ENCODE measurements at places on chromosomes 1 and 21. TPM values are rescaled to one million over a fixed set of nuclear protein-coding genes. Genes with fewer than 3 reads are reported as not detected.

Gene DPYD
- total RNA-seq: 12.4 TPM

Gene ACADM
- total RNA-seq: 71.5 TPM

Gene TMEM79
- 1.7 TPM for total RNA-seq

Gene BEST4
- total RNA-seq: 0.27 TPM

- DNase-seq: no peak
Measured at GRCh38 chr1:224919508-224919907, 10.0 kb upstream of the DNAH14 start.

Gene SLC26A9
- total RNA-seq: not detected

Gene ATP5IF1
- total RNA-seq: 31.5 TPM

Gene OR2G6
- under 0.01 TPM for total RNA-seq

DNA sequence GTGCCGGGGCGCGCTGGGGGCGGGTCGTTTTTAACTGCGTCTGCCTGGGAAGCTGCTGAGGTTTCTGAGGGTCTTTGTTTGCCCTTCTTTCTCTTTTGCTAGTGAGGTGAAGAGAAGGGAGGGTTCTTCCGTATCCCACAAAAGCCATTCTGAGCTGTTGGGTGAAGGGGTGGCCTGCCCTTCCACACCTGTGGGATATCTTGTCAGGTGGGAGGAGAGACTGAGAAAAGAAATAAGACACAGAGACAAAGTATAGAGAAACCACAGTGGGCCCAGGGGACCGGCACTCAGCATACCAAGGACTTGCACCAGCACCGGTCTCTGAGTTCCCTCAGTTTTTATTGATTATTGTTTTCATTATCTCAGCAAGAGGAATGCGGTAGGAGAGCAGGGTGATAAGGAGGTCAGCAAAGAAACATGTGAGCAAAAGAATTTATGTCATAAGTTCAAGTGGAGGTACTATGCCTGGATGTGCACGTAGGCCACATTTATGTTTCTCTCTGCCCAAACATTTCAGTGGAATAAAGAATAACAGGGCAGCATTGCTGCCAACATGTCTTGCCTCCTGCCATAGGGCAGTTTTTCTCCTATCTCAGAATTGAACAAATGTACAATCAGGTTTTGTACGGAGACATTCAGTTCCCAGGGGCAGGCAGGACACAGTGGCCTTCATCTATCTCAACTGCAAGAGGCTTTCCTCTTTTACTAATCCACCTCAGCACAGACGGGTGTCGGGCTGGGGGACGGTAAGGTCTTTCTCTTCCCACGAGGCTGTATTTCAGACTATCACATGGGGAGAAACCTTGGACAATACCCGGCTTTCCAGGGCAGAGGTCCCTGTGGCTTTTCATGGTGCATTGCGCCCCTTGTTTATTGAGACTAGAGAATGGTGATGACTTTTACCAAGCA, 972 bp downstream of the PGBD2 start:
- no peak for DNase-seq

DNA sequence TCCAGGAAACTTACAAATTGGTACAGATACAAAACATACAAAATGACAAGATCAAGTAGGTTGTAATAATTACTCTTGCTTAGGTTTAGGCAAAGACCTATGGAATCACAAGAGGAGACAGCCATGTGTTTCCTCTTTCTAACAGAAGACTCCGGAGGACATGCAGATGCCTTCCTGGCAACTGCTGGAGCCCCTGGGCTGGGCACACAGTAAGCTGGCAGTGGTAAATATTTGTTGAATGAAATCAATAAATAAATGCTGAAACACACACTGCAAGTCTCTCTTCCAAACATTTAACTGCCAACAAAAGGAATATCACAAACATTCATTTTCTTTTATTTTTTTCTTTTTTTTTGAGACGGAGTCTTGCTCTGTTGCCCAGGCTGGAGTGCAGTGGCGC, 149.4 kb downstream of the SLC45A1 start:
- DNase-seq: no peak

GRCh38 chr1:154948079-154948478, 7.8 kb downstream of the PBXIP1 start:
- DNase-seq: no peak

- DNase-seq: no peak
Measured at GRCh38 chr21:38631206-38631605, 132.9 kb upstream of the ERG start.

DNA sequence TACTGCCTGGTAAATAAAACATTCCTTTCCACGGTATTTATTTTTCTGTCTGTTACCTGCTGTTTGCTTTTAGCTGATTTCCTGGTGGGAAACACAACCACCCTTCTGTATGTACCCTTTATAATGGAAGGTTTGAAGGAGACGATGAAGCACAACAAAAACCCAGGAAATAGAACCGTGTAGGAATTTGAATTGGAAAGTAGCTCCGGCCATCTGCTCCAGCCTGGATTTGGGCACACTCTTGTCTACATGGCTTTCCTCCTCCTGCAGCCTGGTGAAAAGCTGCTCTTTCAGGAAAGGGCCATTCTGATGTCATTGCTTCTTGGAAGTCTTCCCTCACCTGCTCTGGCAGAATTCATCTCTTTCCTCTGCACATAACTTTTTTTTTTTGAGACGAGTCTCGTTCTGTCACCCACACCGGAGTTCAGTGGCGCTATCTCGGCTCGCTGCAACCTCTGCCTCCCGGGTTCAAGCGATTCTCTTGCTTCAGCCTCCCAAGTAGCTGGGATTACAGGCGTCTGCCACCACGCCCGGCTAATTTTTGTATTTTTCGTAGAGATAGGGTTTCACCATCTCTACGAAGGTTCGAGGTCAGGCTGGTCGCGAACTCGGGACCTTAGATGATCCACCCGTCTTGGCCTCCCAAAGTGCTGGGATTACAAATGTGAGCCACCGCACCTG, 2.7 kb downstream of the AK4 start:
- DNase-seq: peak; percentile 82

GRCh38 chr1:237687804-237688203, 202.9 kb downstream of the ZP4 start:
- DNase-seq: no peak

Gene FAM110D
- total RNA-seq: 0.64 TPM

Gene ENAH
- total RNA-seq: 78.0 TPM

DNA sequence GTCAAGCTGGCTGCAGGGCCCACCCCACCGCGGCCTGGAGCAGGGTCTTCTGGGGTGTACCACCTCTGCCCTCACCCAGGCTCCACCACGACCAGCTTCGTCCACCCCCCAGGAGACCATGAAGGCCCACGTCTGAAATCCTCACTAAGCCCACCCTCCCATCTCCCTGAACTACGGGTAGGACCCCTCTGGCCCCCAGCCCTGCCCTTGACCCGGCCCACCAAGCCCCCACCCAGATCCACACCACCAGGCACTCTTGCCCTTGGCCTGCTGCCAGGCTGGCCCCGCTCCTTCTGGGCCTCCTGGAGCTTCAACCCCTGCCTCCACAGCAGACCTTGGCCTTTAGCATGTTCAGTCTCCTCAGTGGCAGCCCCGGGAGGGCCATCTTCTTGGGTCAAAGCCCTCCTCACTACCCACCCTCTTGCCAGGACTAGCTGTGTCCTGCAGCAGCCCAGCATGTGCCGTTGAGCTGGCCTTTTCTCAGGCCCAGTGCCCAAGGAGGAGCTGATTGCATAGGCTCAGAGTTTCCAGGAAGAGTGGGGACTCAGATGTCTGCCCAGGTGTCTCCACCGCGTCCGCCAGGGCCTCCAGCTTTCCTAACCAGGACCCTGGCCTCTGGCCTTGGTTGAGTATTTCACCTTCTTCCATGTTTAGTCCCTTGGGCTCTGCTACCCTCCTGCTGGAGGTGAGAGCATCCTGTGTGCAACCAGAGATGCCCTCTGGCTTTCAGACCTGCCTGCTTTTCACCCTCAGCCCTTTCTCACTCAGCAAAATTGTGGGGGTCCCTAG, 17.7 kb upstream of the SAMD11 start:
- no peak for DNase-seq

Gene HAO2
- total RNA-seq: not detected

Gene S100A7
- total RNA-seq: not detected

- peak; percentile 18 for DNase-seq
Measured at GRCh38 chr1:201404722-201405483, 5.8 kb upstream of the LAD1 start.

DNA sequence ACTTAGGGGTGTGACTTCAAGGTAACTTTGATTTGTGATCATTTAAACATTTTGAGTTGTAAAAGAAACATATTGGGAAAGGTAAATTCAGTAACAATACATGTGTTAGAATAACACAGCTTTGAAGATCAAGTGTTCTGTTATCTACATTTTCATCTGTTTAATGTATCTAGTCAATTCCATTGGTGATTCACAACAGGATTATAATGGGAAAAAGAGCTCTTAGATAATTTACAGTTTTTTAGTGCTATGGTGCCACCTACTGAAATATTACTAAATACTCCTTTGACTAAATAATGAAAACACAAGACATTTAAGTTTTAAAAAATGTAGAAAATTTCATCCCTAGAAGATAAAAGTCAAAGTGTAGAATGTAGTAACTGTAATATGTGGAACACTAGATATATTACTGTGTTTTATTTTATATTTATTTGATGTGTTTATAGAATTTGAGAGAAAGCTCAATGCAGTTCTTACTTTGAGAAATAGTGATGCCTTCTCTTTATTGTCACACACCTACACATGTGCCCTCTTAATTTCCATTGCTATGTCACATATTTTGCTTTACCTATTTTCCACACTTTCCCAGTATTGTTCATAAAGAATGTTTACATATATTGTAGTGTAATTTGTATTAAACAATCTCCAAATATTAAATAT, 47.4 kb downstream of the PTPRC start:
- no peak for DNase-seq

DNA sequence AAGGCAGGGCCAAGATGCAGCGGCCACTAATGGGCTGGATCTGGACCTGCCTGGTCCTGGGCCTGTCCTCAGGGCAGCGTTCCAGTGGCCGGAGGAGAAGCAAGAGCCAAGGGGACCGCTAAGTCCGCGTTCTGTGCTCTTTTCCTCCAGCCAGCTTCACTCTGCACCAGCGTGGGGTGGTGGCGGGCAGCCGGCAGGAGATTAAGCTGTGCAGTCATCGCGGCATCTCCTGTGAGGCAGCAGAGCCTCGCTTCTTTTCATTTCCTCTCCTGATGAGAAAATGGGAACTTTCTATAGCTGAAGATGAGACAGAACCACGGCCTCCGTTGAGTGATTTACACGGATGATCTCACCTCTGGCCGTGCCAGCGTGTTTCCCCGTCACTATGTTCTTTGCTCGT, 43.4 kb downstream of the AJAP1 start:
- no peak for DNase-seq

GRCh38 chr1:204777591-204777990, 92.1 kb upstream of the LRRN2 start:
- DNase-seq: no peak

GRCh38 chr1:207500306-207500705, 4.3 kb downstream of the CR1 start:
- no peak for DNase-seq

GRCh38 chr1:201925301-201925567, 21.1 kb downstream of the LMOD1 start:
- no peak for DNase-seq

DNA sequence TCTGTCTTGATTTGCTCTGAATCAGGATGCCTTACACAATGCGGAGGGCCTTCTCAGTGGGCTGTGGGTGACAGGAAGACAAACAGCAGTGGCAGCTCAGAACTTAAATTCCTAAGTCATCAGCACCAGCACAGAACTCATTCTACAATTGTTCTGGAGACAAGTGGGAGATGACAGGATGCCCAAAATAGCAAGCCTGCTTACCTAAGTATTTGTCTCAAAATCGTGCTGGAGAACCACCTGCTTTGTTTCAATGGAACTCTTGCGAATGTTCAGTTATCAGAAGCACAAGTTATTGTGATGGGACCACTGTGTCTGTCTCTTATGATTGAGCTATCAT, 76.1 kb downstream of the VCAM1 start:
- DNase-seq: no peak

DNA sequence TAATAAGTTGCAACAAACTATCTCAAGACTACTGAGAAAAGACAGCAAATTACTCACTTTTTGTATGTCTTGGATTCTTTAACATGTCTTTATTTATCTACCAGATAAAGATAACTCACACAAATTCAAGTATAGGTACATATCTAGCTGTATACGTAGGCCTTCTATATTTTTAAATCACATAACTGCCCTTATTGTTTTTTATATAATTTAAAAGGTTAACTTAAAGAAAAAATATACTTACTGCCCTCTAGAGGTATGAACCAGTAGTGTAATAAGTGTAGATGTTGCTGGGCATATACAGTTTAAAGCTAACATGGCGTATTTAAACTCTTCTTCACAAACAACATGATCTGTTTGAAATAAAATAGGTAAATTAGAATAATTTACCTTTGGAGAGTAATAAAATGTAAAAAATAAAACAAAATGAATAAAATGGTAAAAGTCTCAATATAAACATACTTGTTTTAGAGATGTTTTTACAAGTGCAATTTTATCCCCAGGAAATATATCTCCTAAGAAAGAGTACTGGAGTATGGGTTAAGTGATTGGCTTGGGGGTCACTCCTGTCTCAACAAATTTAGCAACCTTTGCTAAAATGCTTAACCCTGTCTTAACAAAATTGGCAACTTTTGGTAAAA, 235.2 kb downstream of the KCNT2 start:
- no peak for DNase-seq

DNA sequence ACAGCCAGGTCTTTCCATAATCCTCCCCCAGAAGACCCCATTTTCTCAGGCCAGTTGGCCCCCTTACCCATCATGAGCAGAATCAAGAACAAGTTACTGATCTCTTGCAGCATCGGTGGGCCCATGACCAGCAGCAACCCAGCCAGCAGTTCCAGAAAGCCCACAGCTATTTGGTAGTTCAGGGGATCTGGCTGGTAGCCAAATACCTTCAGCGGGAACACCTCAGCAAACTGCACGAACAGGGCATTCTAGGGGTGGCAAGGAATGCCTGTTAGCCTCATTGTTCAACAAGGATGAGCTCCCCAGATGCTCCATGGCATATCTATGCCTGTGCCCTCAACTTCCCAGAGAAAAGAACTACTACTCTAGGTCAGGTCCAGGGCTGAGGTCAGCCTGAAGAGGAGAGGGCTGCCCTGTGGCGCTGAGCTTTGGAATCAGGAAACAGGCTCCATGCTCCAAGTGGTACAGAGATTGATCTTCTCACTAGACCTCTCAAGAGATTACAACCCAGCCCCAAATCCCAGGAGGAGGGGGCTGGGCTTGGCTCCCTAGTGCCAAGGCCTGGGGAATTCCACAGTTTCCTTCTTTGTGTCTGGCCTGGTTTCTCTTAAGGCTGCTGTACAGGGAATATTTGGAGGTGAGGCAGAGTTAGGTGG, 1.3 kb downstream of the TMEM35B start:
- DNase-seq: no peak
